Activated naive CD4-positive, alpha-beta T cell treated with anti-CD3 and anti-CD28 coated beads, Interleukin-2, amount 50 U/mL, for 72 hours (primary cell): ENCODE measurements at places on chromosomes 1 and 21.

DNA sequence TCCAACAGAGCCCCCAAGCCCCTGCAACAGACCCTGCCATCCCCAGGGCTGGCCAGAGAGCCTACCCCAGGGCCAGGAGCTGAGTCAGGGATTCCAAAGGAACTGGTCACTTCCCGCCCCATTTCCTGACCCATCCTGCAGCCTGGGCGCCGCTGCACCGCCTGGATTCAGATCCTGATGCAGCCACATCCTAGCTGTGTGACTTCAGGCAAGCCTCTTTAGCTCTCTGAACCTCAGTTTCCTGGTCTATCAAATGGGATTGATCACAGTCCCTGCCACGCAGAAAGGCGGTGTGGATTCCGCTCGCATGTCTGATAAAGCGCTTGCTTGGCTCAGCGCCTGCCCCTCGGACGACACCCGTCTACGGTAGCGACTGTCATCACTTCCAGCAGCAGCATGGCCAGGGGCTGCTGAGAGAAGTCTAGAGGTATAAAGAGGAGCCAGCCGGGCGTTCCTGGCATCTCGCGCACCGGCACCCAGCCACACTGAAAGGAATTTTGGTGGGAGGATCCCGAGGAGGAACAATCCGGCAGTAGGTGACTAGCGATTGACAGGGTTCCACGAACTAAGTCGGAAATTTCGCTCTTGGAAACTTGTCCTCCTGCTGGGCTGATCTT, 10.1 kb downstream of the EPHA2 start:
- no peak for DNase-seq

DNA sequence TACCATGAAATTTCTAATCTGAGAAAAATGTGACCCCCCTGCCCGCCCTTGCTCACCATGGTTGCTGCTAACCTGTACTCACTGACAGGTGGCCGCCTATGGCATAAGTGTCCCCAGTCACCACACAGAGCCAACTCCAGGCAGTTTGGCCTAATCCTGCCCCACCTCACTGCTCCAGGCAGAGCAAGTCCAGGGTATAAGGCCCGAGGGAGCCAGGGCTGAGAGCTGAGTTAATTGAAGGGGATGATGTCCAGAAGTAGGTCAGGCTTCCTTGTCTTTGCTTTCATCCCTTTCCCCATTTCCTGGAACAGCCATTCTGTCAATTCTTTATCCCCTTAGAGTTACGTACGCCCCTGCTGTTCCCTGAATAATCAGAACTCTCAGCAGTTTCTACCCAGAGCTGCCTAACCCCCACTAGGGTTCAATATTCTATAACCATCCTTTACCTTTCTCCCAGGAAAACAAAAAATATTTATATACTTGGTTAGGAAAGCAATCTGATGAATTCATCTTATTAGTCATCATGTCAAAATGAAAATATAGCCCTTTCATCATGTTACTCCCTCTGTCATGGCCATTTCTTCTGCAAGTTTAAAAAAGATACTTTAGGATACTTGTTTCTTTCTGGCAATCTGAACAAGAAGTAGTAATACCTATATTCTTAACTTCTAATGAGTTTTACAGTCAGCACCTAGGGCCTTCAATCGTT, 29.4 kb upstream of the CD101 start:
- no peak for DNase-seq

GRCh38 chr1:13732971-13733667, 33.1 kb downstream of the PRDM2 start:
- DNase-seq = no peak

GRCh38 chr21:38957575-38958322, 152.0 kb downstream of the ETS2 start:
- DNase-seq = no peak

GRCh38 chr1:246317332-246318035, 189.6 kb downstream of the SMYD3 start:
- no peak for DNase-seq

- DNase-seq = no peak
These were observed 51.4 kb downstream of the ADCY10 start for GRCh38 chr1:167862432-167863076.

DNA sequence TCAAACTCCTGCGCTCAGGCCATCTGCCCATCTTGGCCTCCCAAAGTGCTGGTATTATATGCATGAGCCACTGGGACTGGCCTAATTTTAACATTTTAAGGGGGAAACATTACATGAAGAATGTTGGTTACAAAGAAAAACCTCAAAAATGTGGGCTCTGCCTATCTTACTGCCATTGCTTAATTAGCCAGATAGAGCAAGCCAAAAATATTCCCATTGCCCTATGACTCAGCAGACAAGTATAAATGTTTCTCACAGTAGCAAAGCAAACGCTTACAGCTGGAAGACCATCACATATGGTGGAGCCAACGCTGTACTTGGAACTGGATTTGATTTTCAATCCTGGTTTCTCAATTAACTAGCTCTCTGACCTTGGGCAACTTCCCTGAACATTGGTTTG, 502.0 kb downstream of the SMYD3 start:
- no peak for DNase-seq

GRCh38 chr1:19076841-19077616, 120.6 kb upstream of the IFFO2 start:
- no peak for DNase-seq

DNA sequence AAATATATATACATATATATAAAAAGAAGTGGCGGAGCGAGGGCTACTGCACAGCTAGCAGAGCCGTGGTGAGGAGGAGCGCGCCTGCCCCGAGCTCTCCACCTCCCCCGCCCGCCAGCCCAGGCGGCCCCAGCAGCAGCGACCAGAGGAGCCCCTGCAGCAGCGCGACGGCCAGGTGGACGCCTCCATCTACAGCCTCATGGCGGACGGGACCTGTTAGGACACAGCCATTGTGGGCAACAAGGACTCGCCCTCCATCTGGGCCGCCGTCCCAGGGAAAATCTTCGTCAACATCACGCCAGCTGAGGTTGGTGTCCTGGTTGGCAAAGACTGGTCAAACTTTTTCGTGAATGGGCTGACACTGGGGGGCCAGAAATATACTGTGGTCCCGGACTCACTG, 41.9 kb upstream of the REG4 start:
- DNase-seq = no peak

DNA sequence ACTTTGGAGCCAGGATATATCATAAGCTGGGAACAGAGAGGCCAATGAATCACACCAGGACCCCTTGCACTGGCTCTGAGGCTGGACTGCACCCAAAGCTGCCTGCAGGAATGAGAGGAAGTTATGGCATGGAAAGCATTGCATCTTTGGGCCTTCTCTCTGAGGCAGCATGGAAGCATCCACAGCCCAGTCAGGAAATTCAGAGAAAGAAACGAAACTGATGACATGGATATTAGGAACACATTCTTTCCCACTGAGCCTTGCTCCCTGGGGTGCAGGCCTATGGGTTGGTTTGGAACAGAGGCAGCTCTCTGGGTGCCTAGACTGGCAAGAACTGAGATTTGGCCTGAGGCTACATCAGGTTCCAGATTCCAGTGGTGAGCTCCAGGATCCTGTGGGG, 98.6 kb downstream of the NGF start:
- no peak for DNase-seq

DNA sequence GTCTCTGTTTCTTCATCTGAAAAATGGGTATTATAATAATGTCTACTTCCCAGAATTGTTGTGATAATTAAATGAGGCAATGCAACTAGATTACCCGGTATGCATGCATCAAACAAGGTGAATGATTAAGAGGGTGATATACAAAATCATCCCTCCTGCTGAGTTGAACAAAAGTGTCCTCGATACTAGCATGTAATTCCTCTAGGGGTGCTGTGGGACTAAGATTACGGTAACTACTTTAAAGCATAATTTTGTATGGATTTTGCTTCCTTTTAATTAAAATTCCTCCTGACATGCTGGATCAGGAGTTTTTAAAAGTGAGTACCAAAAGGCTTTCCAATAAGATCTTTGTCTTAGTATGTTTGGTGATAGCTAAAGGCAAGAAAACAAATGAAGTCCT, 98.7 kb upstream of the PRMT6 start:
- no peak for DNase-seq

GRCh38 chr1:19367584-19368041, 55.5 kb downstream of the SLC66A1 start:
- DNase-seq = no peak

DNA sequence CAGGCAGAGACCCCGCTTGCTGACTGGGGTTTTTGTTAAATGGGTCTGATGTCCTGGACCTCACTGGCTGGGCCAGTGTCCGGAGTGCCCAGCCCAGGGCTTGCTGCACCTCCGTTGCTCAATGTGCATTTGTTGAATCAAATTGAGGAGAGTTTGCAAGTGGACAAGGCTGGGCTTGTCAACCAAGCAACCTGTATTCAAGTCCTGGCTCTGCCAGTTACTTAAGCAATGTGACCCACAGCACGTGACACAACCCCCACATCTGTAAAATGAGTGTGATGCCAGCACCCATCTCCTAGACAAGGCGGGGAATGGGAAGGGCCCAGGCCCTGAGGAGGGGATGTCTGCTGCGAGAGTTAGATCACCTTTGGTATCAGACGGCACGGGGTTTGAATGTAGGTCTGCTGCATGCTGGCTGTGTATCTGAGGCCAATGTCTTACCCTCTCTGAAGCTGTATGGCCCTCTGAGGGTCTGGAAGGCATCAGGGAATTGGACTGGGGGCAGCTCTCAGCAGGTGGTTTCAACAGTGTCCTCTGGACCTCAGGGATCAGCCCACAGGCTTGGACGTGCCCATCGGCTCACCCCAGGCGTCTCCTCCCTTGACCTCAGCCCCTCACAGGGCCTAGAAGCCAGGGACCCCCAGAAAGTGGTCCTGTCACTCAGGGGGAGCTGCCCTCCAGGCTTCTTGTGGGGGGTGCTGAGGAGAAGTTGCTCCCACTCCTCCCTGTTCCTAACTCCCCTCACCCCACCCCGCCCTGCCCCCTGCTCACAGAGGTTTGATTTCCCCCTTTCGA, 51.0 kb upstream of the RUNX3 start:
- DNase-seq = no peak

DNA sequence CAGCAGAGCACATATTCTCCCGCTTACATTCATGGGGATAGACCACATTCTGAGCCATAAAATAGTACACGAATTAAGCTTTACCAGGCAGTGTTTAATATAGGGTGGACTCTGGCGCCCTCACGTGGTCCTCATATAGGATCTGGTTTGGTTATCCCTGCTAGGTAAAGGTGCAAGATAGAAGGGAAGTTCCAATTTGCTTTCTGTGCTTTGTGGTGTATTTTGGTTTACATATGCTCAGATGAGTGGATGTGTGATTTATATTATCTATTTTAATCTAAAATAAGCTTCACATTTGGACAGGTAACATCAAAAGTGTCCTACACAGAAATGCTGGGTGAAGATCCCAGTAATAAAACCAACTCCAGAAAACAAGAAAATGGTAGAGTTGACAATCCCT, 3.6 kb downstream of the CR1 start:
- DNase-seq = peak; percentile 51

DNA sequence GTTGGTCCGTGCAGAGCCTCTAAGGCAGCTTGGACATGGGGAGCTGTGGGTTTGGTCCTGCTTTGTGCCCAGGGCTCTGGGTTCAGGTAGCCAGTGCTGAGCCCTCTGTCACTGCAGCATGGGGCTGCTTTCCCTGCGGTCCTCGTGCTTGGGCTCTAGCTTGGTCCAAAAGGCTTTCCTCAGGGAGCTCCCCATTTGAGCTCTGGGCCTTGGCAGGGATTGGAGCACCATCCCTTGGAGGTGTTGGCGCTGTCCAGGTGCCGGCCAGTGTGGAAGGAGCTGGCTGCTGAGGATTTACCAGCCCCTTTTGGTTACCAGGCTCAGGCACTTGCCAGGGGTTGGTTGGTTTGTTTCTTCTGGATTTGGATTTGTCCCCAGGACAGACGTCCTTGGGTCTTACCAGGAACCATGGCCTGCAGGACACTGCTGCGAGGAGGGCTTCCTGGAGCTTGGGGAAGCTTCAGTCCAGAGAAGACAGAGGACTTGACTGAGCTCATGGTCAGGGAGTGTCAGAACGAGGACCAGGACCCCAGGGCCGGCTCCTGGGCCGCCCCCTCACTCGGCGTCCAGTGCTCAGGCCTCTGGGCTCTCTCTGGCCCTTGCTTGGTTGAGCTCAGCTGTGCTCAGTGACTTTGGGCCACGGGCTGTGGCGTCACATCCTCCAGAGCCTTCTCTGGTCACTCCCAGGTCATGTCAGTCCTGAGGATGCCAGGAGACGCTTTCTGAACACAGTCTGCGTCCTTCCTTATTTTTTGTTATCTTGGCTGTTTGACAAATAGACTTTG, 224.7 kb downstream of the CAMTA1 start:
- no peak for DNase-seq

- DNase-seq = no peak
These were observed 1388.8 kb downstream of the AMY1C start for GRCh38 chr1:105138458-105138893.

DNA sequence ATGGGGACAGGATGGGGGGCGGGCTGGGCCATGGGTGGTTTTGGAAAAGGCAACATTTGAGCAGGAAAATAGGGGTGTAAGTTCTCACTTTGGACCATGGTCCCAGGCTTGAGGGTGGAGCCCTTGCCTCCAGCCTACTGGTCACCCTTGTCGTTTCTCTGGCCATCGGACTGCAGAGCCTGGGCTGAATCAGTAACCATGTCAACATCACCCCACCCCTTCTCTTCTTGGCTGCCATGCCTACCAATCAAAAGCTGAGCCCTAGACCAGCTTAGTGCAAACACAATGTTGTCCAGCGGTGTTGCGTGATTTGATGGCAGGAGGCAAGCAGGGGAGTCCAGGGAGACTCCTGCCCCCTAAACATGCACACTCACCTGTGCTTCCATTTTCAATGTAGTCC, 231.0 kb upstream of the KAZN start:
- DNase-seq = no peak

DNA sequence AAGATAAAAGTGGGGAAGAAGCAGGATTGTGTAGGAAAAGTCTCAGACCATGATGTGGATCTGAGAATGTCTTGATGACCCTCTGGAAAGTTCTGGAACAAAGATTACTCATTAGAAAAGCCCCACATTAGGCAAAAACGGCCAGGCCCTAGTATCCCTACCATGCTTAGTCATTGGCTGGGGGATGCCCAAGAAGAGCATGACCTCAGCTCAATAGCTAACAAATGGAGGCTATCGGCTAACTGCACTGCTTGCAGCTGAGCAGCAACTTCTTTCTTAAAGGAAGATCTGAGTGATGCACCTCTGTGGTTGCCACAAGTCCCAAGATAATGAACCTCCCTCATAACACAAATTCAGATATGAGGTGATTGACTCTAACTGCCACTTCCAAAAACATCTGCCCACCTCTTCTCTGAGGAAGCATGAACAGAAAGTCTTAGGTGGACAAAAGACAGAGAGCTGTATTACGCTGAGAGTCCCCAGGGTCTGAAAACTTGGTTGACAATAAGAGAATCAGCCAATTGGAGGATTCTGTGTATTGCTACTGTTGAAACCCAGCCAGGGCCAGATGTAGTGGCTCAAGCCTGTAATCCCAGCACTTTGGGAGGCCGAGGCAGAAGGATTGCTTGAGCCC, 64.6 kb upstream of the AK4 start:
- no peak for DNase-seq

GRCh38 chr1:108560874-108561459, 1.1 kb downstream of the EEIG2 start:
- peak; percentile 51 for DNase-seq

- no peak for DNase-seq
These were observed 12.9 kb downstream of the CAMK2N1 start for GRCh38 chr1:20472860-20473711.
